Amygdala (tissue), 56 donors: ENCODE measurements at places on chromosomes 2 and 18.

- no peak for DNase-seq
Measured at GRCh38 chr2:5692561-5693286, 540 bp downstream of the SOX11 start.

DNA sequence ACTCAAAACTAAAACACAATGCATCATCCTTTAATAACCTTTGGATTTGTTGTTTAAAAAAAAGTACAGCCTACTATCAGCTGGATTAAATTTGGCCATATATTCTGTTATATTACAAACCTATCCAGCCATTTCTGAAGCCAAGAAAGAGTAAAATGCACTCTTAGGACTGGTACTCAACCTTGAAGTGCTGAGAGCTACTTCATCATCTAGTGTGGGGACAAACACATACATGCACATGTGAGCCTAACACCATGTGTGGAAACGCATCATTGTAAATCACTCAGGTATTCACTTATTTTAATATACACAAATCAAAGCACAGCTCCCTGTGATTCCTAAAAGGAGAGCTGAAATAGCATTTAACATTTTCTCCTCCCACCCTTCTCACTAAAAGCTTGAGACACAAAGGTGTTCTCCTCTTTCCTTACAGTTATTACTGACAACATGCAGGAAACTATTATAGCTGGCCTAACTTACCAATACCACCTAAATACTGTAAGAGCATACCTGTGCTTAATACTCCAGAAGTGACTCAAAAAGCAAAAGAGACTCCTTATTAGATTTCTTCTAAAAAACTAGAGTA, 7.5 kb downstream of the BAZ2B start:
- DNase-seq = no peak

DNA sequence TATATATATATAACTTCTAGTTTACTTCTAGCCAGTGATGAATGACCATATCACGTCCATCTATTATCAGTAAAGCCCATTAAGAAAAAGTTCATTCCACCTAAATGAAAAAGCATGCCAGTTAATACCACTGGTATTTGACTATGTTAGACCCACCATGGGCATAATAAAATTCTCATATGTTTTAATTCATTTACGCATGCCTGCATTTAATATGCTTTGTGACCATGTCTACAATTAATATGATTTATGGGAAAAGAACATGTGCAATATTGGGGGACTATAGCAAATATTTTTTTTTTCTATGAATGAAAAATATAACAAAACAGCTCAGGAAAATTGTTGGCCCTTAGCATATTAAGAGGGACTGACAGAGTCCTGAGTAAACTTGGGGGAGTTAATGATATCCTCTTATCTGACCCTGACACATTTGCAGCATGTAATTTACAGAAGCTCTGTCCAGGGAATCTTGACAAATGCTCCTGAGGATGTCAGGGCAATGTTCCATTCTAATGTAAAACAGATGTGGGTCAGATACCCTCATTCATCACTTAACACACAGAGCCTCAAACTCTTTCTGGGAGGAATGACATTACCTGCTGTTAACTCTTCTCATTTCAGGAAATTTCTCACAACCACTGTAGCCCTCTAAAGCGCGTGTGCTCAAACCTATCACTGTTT, 90.6 kb downstream of the PAX3 start:
- no peak for DNase-seq

- DNase-seq = no peak
Measured at GRCh38 chr2:236026841-236027240, 141.3 kb downstream of the GBX2 start.

GRCh38 chr2:151157000-151157735, 104.5 kb downstream of the RBM43 start:
- DNase-seq = no peak

- no peak for DNase-seq
Measured at GRCh38 chr2:178263159-178263860, 69.0 kb downstream of the OSBPL6 start.

- no peak for DNase-seq
Measured at GRCh38 chr2:73981081-73982001, 3.4 kb upstream of the TET3 start.

GRCh38 chr2:227462972-227463931, 8.7 kb upstream of the AGFG1 start:
- no peak for DNase-seq

- no peak for DNase-seq
Measured at GRCh38 chr2:211468877-211469663, 912.7 kb downstream of the CPS1 start.
